ENCODE measurements at places on chromosomes 3 and 15.
A peak's percentile ranks its signal among the peaks of the same experiment; 100 is the strongest.

- DNase-seq, result no peak
Measured at GRCh38 chr3:194592798-194593752, 40.1 kb downstream of the TMEM44 start.

GRCh38 chr3:130340766-130341165 is 4.7 kb upstream of the COL6A5 start:
- no peak for DNase-seq

- no peak for DNase-seq
Measured at GRCh38 chr3:171160325-171160724, 133.8 kb upstream of the SLC2A2 start.

DNA sequence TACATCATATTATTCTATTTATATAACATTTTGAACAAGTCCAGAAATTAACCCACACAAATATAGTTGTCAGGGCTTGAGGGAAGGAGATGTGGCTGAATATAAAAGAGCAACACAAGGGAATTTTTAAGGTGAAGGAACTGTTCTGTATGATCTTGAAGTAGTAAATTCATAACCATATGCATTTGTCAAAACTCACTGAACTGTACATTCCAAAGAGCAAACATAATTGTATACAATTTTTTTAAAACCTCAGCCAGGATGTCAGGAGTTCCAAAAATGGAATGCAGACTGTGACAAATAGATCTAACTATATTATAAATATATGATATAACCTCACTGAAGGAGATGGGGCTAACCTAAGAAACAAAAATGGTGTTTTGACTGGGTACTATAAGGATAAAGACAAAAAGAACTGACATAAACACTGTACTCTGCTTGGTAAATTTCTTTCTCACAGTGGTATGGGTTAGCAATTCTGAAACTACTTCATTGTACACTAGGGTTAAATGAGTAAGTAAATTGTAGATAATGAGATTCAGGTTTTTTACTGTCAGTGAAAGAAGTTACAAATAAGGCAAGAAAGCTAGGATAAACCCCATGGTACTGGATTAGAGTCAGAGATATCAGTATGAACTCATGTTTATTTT is 14.4 kb downstream of the GOLGB1 start:
- DNase-seq, result no peak

GRCh38 chr3:144743225-144743668 is 771.6 kb downstream of the DIPK2A start:
- DNase-seq, result no peak

DNA sequence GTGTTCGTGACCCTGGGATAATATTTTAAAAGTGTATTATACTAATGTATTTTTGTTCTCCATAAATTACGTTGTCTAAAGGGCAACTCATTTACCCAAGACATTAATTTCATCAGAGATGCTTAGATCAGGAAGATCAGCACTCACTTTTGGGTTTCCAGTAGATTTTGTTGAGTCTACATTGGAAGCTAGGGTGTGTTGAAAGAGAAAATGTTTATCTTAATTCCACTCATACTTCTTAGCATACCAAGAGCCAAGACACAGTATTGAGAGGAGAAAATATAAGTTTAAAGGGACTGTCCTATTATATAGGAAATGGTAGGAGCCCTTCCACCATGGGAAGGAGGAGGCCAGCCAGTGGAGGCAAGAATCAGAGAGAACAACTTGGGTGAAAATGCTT is 412.9 kb upstream of the RGMA start:
- DNase-seq, result no peak

- DNase-seq, result no peak
Measured at GRCh38 chr3:32840086-32840841, 22.5 kb downstream of the TRIM71 start.

GRCh38 chr15:46872286-46872980 is 844.9 kb upstream of the SEMA6D start:
- peak; percentile 9 for DNase-seq

- peak; percentile 77 for DNase-seq
Measured at GRCh38 chr3:198113206-198114053, 153.4 kb downstream of the LMLN start.

DNA sequence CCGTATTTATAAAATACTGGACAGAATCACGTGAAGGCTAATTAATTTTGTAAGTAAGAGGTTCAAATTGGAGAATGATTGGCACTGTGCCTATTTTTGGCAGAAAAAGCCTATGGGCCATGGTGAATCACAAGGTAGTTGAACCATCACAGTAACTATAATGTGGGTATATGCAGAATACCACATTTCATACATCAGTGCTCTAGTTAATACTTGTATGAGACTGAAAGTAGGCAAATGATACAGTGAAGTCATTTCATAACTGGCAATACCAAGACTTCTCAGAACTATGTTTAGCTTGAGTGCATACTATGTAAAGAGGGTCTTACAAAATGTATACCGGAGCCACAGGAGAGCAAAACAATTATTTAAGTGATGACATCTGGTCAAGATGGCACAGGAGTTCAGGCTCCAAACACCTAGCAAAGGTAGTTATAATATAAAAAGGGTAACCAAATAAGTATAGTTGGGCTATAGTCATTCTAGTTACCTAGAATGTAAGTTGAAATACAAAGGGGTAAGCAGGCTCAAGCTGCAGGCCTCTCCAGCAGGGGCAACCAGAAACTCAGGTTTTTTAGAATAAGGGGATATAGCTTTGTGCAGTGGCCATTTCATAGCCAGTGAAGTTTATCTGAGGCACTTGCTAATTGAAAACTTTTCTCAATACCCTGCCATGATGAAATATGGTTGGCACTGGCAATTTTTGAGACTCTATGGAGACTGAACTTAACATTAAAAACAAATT is 19.1 kb downstream of the GPR160 start:
- DNase-seq, result no peak

DNA sequence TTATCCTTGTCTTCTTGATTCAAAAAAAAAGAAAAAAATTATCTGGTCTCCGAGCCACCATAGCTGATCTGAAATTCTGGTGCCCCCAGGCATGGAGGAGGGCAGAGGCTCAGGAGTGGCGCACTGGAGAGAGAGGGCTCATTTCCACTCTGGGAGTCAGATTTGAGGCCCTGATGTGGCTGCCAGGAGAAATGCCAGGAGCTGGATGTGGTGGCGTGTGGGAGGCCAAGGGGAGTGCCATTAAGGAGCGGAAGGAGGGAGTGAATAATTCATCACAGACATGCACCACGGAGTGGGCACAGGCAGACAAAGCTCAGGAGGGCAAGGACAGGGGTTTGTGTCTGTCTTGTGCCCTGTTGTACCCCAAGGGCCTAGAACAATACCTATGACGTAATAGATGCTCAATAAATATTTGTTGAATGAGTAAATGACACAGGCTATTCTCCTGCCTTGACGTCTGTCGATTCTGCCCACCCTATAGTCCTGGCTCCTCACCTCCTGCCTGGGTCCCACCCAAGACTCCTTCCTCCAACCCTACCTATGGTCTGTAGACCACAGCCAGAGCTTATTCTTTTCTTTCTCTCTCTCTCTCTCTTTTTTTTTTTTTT is 12.0 kb upstream of the GRIP2 start:
- DNase-seq, result no peak

GRCh38 chr3:52121464-52121805 is 32.8 kb downstream of the POC1A start:
- DNase-seq, result no peak

DNA sequence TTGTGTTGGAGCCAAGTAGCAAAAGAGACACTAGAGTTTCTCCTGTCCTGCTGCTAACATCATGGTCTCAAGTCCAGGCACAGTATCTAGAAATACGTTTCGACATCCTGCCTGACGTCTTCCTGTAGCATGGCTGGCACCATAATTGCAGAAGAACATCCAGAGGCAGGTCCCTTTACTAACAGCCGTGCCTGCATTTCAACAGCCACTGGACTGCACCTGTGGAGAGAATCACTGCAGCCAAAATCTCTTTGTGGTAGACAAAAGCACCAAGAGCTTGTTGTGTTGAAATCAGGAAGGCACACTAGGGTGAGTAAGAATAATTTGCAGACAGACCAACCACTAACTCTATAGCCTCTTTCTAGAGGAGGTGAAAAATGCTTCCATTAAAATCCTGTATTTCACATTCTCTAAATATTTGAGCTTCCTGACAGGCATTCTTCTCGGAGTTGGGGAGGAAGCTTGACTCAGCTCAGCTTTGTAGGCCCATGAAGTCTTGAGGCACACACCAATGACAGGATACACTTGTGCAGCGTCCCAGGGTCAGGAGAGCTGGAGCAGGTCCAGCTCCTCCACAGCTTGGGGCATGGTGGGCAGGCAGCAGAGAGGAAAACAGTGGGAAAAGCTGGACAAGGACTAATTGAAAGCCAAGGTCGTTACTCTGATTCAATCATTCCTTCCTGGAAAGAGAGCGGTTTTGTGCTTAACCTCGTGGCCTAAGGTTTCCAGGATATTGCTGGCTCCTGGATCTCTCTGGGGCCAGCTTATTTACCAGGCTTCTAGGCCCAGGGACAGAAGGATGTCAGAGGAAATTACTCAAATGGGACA is 244.9 kb downstream of the FAM43A start:
- no peak for DNase-seq

DNA sequence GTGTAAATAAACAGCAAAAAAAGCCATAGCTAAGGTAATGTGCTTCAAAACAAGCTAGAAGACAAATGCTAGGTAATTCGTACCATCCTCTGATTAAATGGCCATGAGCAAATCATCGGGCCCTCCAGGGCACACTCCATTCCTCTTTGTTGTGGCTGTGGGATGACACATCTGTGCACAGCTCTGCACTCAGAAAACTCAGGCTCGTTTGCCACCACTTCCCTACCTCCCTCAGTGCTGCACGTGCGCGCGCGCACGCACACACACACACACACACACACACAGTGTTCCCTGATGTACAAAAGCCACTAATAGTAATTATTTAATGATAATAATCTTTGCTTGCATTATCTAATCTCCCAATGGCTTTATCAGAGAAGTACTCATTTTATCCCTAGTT is 336.6 kb downstream of the FEZF2 start:
- DNase-seq, result peak; percentile 46

DNA sequence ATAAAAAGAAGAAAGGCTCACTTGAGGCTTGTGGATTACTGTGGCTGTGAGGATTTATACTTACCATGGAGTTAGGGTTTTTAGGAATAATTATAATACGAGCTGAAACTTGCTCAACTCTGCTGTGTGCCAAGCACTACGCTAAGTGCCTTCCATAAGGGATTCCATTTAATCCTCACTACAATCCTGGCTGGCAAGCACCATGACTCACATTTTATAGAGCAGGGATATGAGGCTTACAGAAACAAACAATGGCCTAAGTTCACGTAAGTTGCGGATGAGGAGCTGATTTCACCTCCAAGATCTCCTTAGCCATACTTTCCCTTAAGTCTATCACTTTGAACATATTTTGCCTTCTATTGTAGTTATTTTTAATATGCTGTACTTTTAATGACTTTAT is 43.9 kb upstream of the ARL8B start:
- DNase-seq, result no peak

DNA sequence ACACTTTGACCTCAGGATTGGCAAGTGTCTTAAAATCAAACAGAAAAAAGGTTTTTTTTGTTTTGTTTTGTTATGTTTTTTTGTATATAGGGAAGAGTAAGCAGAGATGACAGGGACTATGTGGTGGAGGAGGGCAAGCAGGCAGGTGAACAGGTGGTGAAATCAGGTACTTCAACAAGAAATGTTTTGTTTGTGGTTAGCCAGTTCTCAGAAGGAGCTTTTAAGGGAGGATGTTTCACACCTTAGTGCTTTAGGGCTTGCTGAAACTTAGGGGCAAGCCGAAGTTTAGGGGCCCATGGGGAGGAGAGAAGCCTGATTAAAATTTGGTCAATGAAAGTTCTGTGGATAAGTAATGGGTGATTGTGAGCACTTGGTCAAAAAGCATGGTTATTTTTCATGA is 370.7 kb upstream of the SLCO3A1 start:
- DNase-seq, result no peak

DNA sequence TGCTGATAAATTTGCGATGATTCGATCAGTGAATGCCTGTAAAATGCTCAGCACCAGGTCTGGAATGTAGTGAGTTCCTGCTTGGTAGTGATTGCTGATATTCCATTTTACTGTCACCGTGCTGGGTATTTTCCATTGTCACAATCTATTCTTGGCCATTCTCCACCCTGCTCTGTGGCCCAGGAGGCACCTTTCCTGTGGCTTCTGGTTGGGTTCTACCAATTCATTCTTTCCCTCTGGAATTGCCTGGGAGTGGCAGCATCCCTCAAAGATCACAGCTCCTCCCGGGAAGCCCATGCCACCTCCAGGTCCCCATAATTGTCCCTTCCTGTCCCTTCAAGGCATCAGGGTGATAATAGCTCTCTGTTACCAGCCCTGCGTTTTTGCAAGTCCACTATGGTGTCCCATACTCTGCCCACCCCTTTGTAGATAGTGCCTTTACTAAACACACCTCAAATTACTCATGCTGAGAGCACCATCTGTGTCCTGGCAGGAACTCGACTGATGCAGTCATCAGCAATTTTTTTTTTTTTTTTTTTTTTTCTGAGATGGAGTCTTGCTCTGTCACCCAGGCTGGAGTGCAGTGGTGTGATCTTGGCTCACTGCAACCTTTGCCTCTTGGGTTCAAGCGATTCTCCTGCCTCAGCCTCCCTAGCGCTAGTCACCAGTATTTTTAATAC is 177.8 kb upstream of the PROK2 start:
- DNase-seq, result no peak

DNA sequence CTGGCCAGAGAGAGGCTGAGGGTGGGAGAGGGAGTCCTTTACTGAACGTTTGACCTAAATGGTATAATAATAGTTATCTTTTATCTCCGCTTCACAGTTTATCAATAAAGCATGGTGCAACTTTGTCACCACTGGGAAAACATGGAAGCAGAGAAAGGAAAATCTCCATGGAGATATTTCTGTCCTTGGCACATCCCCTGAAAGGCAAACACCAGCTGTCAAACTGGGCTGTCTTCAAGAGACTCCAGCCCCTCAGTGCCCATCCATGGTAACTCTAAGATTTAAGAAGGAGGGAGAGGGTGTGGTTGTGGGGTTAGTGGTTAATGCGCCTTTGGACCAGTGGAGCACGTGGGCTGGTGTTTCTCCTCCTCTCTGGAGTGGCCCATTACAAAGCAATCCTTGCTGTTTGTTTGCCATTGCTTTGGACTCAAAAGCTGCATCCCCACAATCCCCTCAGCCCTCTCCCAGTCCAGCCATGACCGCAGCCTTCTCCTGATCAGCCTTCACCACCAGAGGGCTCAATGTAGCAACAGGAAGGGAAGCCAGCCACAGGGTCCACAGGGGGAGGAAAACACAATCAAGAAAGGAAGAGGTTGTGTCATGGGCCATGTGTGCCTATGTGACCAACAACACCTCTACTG is 38.2 kb upstream of the FAM174B start:
- peak; percentile 39 for DNase-seq

- no peak for DNase-seq
Measured at GRCh38 chr3:53193466-53194209, 32.6 kb downstream of the PRKCD start.

DNA sequence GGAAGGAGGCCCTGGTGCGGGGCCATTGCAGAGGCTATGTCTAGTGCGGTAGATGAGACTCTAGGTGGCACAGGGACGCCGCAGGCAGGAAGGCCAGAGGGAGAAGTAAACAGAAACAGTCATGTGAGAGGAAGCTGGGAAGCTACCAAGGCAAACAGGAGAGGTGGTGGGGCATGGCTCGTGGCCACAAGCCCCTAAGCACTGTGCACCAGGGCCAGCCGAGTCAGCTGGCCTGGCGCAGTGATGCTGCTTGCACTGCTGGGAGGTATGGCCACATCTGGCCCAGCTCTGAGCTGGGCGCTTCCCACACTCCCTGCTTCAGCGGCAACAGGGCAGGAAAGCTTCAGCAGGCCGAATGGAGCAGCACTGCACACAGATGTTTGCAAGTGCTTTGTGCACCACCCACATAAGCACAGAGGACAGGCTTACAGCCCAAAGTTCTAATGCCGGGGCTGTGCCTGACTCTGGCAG is 76.6 kb downstream of the SRGAP3 start:
- DNase-seq, result no peak
